ENCODE measurements at places on chromosomes 7 and 10. TPM values are rescaled to one million over a fixed set of nuclear protein-coding genes. Genes with fewer than 3 reads are reported as not detected.

Gene SH2D4B
- 0.12 TPM for total RNA-seq

- DNase-seq, result no peak
These were observed 91.2 kb upstream of the SEM1 start for GRCh38 chr7:96800824-96801223.

Gene FXYD4
- not detected for total RNA-seq

- no peak for DNase-seq
These were observed 384.0 kb downstream of the SORCS3 start for GRCh38 chr10:105025092-105025491.

DNA sequence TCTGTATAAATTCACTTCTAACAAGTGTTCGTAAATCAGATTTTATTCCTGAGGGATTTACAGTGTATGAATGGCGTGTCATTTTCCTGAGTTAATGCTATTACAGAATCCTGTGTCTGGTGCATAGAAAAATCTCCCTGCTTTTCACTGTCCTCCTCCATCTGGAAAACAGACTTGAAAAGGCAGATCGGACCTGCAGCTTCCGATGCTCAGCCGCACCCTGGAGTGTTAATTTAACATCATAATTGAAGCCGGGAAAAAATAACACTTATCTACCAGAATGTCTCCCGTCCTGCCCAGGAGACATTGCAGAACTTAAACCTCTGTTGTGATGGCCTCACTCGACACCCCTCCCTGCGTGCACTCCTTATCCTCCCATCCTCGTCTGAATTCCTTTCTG, 442.1 kb upstream of the FOXK1 start:
- DNase-seq, result no peak

- DNase-seq, result no peak
These were observed 81.6 kb upstream of the SP4 start for GRCh38 chr7:21346297-21346696.

Gene PRF1
- not detected for total RNA-seq

Gene HOGA1
- 11.9 TPM for total RNA-seq

- no peak for DNase-seq
These were observed 528.6 kb upstream of the CELF2 start for GRCh38 chr10:10489076-10489475.

Gene AOAH
- total RNA-seq, result 1.00 TPM

Gene ADGRA1
- total RNA-seq, result 1.1 TPM

All from progenitor cell of endocrine pancreas (in vitro differentiated cells).